ENCODE measurements at places on chromosomes 2 and 18. TPM values are rescaled to one million over a fixed set of nuclear protein-coding genes. Genes with fewer than 3 reads are reported as not detected.

Gene ADCY3
- total RNA-seq, result 71.9 TPM

Gene WNT6
- total RNA-seq, result not detected

Gene MARCHF4
- not detected for total RNA-seq

Gene RAB27B
- total RNA-seq, result 1.6 TPM

Gene SERPINB2
- not detected for total RNA-seq

Gene UGT1A5
- total RNA-seq, result not detected

Gene AQP12A
- not detected for total RNA-seq

Gene PRKAG3
- not detected for total RNA-seq

Gene RAMP1
- 7.4 TPM for total RNA-seq

Gene VWC2L
- not detected for total RNA-seq

Gene CNPPD1
- total RNA-seq, result 68.5 TPM

Gene PPIL3
- total RNA-seq, result 35.0 TPM

Gene CHRNG
- not detected for total RNA-seq

Gene ACVR2A
- total RNA-seq, result 3.5 TPM

Gene RAPGEF4
- total RNA-seq, result 0.43 TPM

Gene CCBE1
- total RNA-seq, result not detected

Gene ATOH8
- total RNA-seq, result not detected

Gene ALPG
- total RNA-seq, result not detected

Gene ANO7
- 7.1 TPM for total RNA-seq

Gene TMEM169
- 0.56 TPM for total RNA-seq

Gene SMARCAL1
- 32.2 TPM for total RNA-seq

Gene FAM117B
- 3.0 TPM for total RNA-seq

Gene PRKRA
- total RNA-seq, result 44.1 TPM

Gene PDE6D
- total RNA-seq, result 25.3 TPM

Gene NETO1
- not detected for total RNA-seq

Gene TTR
- total RNA-seq, result not detected

Gene ZDBF2
- total RNA-seq, result 6.0 TPM

Gene MORN2
- 6.9 TPM for total RNA-seq

Gene USP37
- 34.0 TPM for total RNA-seq

Gene THOC1
- 45.4 TPM for total RNA-seq

Gene ZNF638
- total RNA-seq, result 104 TPM

Gene ABCG5
- not detected for total RNA-seq

Gene IL36G
- total RNA-seq, result not detected

Gene NCKAP5
- not detected for total RNA-seq

Gene GPR35
- 5.9 TPM for total RNA-seq

Gene MYCN
- total RNA-seq, result not detected

Gene GPR17
- not detected for total RNA-seq

Gene ANKRD30BL
- total RNA-seq, result not detected

Gene EVX2
- total RNA-seq, result not detected

Gene SULT1C2
- not detected for total RNA-seq

Gene KLHL29
- total RNA-seq, result 0.12 TPM

Gene ZNF521
- 1.8 TPM for total RNA-seq

Gene MC2R
- not detected for total RNA-seq

Gene ZNF396
- 0.52 TPM for total RNA-seq

Gene VIT
- total RNA-seq, result not detected

Gene PIEZO2
- total RNA-seq, result not detected

Gene SP5
- total RNA-seq, result not detected

Gene CXCR4
- total RNA-seq, result 74.8 TPM

Gene ARHGAP15
- 80.6 TPM for total RNA-seq

Gene CPLX4
- not detected for total RNA-seq

Gene FOXD4L1
- total RNA-seq, result 0.31 TPM

Data from natural killer cell treated with Interleukin-12 subunit alpha and Interleukin-12 subunit beta and Interleukin-15 and Interleukin-18, amount 100 ng/mL, for 72 hours (primary cell).